M059J (cell line): ENCODE measurements at places on chromosomes 6 and 20. TPM values are rescaled to one million over a fixed set of nuclear protein-coding genes. Genes with fewer than 3 reads are reported as not detected.

DNA sequence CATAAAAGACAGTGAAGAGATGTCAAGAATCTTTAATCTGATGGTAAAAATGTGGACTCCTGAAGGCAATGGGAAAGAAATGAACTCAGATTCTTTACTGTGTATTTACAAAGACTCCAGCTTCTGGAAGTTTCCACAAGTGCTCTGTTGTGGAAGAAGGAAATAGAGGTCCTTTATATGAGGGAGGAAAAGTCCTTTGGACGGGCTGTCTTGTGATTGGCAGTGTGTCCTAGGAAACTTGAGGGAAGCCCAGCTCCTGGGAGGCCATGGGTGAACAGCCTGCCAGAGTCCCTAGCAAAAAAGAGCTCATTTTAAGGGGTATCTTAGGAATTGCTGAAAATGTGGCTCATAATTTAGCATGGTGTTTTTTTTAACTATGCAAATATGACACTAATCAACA lies 92.0 kb downstream of the RNASET2 start:
- no peak for DNase-seq

- peak; percentile 99 for DNase-seq
These were observed at the start of gene CUL7 for GRCh38 chr6:43053545-43054205. Gene CUL7 (minus strand): TSS chr6:43053851. CDS start chr6:43052788, 1,063 bp downstream.

GRCh38 chr20:1300083-1300840 lies 28.7 kb downstream of the SDCBP2 start:
- no peak for DNase-seq

DNA sequence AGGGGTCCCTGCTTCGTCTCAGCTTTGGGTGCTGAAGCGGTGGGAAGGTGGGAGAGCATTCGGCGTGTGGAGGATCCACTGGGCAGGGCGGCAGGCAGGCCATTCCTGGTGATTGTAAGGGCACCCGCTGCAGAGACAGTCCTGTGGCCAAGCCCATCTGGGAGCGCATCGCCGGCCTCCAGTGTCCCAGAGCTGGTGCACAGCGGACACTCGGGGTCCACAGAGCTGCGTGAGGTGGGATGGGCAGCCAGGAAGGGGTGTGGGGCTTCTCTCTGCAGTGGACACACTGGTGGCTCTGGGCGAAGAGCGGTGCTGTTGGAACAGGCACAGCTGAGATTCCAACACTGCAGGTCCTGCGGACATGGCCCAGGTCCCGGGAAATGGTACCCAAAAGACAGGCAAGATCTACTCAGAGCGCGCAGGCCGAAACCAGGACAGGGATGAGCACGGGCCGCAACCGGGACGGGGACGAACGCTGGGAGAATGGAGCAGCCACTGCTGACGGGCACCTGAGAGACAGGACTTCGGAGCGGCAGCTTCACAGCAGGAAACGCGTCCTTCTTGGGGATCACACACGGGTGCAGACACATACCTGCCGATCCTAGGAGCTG lies 188.2 kb downstream of the ERMARD start:
- no peak for DNase-seq

DNA sequence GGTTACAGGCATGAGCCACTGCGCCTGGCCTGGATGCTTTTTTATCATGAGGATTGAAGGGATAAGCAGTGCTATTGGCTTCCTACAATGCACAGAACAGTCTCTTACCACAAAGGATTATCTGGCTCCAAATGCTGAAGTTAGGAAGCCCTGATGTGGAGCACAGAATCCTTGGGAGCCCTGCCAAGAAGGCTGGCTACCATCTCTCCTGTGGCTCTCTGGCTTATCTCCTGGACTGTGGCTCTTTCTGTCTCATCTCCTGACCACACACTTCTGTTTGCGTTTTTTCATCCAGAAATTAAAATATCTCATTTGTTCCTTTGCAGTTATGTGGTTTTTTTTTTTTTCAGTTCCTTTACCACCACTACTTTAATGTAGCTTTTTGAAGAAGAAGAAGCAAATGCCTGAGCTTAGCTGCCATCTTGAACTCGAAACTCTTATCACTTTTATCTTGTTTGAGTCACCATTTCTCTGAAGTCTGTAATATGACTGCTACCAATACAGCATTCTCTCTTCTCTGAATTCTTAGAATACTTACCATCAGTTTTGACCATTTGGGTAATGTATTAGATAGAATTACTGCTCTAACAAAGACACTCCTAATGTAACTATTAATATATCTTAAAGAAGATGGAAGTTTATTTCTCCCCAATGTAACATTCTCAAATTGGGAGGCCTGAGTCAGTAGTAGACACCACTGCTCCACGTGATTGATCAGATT lies 1044.7 kb downstream of the KIF16B start:
- peak; percentile 67 for DNase-seq

GRCh38 chr20:63359937-63360849 lies 956 bp downstream of the CHRNA4 start:
- DNase-seq: no peak

The LHFPL5 gene
- total RNA-seq: not detected in 2 replicates
